ENCODE measurements at places on chromosomes 4 and X.

GRCh38 chr4:53776141-53776540 is 184.9 kb upstream of the LNX1 start:
- no peak for DNase-seq

- no peak for DNase-seq
Measured at GRCh38 chrX:124348182-124348581, 1.8 kb downstream of the SH2D1A start.

- DNase-seq, result no peak
Measured at GRCh38 chrX:103565752-103566151, 19.6 kb upstream of the TCEAL4 start.

DNA sequence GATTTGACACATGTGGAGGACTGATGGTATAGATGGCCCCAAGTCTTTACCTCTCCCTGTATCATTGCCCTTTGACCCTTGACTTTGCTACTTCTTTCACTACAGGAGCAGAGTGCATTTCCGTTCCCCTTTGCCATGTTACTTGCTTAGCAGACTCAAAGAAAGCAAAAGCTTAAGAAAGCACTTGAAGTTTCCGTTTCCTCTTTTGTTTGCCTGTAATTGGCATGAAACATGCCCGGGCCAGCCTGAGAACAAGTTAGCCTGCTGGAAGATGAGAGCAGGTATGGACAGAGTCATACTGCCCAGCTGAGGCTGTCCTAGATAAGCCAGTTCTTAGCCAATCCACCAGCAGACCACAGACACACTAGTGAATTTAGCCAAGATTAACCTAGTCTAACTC is 206.0 kb downstream of the BCOR start:
- DNase-seq, result no peak

DNA sequence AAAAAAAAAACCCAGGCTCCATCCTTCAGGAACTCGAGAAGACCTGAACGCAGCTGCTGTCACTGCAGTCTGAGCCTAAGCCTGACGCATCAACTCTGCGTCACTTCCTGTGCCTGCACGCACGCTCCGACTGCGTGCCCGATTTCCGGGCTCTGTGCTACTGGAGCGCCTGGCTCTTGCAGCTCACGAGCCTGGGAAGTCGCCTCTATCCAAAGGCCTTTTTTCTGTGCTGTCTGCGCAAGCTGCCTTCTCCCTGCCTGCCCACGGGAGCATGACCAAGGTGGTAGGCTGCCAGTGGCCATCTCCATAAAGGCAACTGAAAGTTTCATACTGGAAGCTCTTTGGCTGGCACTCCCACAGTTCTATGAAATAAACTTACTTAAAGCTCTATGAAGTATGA is 9.9 kb upstream of the GASK1B start:
- DNase-seq, result no peak

GRCh38 chrX:151996347-151996746 is 21.9 kb upstream of the GABRE start:
- DNase-seq, result no peak

DNA sequence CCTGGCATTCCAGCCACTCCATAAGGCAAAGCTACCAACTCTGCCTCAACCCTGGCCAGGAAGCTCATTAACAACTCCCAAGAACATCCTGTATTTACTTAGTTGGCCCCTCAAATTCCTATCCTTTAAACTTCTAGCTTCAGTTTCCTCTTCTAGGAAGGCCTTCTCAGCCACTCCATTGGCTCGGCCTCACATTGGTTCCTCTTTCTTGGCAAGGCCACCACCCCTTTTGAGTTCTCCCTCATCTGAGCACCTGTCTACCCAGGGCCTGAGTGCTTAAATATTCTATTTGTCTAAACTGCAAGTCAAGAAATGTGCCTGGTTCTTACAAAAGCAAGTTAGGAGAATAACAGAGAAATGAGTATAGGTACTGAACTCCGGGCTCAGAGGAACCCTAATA is 10.0 kb downstream of the SMC1A start:
- DNase-seq, result no peak

DNA sequence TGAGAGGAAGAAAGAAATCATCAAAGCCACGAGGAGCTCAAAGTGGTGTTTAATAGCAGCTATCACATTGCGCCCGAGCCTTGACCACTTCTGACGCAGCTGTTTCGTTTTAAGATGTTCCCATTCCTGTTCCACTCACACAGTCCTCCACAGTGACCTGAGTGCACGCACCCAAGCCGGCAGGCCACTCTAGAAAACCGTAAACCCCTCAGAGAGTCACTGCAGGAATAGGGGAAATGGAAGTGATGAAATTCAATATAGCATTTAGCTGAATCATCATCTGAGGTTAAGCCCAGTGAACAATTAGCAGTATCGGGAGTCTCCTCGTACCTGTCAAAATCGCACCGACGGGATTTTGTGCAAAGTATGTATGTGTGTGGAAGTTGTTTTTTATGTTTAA is 17.9 kb upstream of the HAND2 start:
- no peak for DNase-seq

- DNase-seq, result no peak
Measured at GRCh38 chrX:5595570-5595969, 633.1 kb downstream of the NLGN4X start.
